ENCODE measurements at places on chromosomes 2 and 18. TPM values are rescaled to one million over a fixed set of nuclear protein-coding genes. Genes with fewer than 3 reads are reported as not detected.
A peak's percentile ranks its signal among the peaks of the same experiment; 100 is the strongest.

DNA sequence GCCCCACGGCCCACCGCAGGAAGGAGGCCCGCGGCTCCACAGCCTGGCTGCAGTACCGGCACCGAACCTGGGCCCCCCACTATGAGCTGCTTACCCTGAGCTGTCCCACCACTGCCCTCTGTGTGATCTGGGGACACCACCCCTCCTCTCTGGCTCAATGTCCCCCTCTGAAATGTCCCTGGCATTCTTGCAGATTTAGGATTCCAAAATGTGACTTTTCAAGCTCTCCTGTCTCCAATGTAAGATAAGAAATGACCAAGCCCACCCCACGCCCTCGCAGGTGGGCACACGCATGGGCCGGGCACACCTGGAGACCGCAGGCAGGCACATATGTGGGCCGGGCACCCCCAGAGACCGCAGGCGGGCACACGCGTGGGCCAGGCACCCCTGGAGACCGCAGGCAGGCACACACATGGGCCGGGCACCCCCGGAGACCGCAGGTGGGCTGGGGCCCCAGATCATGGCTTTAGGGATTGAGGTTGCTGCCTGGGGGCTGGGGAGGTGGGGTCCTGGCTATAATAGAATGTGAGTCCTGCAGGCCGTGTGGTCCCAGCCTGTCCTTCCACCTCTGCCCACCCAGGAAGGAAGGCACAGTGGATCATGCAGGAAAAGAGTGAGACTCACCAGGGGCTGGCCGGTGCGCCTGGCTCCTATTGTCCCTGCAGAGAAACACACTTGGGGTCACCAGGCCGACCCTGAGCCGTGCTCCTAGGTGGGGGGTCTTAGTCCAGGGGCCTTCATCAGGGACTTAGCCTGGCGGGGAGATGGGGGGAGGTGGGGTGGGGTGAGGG lies 7.2 kb downstream of the PDCD1 start:
- no peak for DNase-seq

DNA sequence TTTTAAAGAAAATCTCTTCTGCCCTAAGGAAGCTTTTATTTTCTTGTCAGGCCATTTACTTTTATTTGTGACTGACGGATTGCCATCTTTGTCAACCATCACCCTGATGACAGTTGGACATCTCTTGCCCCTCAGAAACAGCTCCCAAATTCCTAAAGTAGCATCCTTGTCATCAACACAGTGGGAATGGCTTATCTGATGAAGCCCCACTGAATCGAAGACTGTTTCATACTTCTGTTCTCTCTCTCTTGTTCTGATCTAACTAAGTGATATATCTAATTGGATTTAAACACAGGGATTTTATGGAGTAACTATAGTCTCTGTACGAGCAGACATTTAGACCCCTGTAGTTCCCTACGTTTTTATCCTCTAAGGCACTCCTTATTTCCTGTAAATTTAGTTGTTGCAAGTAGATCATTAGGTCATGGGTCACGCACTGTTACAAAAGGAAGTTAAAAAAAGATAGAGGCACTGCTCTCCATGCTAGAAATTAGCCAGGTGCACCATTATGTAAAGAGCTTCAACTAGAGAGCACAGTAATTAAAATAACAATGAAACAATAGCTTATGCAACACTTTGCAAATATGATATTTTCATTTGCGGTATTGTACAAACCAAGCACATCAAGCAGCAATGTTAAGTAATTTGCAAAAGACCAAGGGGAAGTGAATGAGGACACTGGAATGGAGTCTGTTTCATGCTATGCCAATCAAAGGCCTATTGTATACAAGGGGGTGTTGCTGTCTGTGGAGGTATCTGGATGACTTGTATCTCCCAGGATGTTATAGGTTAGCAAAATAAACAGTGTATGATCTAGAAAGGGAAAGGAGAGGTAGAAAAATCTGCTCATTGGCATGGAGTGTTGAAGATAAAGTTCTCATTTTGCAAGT lies 284.7 kb downstream of the LRRTM1 start:
- DNase-seq = no peak

DNA sequence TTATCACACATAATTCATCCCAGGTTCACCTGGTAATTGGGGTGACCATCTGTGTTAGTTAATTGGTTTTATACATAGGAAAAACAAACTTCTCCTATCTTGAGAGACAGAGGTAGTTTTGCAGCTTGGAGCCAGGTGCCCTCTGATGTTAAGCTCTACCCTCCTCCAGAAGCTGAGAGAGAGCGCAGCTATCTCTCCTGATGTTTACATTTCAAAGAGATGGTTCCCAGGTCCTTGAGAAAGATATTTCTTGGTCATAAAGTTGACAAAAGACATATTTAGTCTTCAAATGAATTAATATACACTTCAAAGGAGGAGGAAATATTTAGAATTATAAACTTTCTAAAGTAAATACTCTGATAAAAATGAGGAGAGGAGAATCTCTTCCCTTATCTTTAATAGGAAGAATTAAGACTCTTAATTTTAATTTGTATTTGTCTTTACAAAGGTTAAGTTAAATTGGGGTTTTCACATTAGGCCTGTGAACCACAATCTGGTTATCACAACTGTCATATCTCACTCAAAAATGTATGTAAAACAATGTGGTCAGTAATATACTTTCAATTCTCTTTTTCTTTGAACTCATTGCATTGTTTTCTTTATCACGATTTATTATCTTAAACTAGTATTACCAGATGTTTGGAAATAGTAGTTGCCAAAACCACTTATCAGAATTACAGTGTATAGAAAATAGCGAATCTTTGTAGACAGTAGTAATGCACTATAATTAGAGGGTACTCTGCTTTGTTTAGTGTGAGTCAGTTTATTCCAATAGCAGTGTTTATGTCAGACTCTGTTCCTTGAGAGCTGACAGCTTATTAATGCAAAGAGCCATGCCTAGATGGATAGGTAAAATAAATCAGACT lies 26.8 kb downstream of the SERPINB4 start:
- DNase-seq = no peak

DNA sequence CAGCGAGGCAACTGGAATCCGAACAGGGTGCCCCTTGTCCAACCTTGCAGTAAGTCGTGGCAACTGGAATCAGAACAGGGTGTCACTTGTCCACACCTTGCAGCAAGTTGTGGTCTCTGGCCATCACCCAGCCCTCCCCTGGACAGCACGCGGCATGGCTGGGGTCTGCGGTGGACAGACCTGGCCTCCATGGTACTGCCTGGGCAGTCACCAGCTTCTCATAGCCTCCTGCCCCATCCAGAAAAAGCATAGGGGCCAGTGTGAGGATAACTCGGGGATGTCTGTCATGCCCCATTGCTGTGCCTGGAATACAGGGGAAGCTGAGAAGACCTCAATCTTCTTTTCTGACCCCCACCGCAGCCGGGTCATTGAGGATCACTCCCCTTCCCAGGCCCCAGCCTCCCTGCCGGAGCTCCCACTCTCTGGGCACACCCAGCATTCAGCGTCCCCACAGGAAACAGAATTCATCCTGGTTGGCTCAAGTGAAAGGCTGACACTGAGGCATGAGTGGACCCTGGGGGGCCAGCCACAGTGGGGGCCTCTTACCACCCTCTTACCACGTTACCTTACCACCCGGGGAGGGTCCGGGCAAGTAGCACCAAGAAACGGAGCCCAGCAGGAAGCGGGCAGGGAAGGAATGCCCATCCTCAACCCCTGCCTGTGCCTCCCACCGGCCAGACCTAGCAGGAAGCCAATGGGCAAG lies 68.0 kb upstream of the RAB6C start:
- no peak for DNase-seq

- no peak for DNase-seq
Observed at GRCh38 chr2:128832946-128833663, 514.4 kb upstream of the HS6ST1 start.

- DNase-seq = peak; percentile 7
Observed at GRCh38 chr2:127615511-127616166, 30.3 kb upstream of the GPR17 start.

Gene NT5C1B
- total RNA-seq = not detected

GRCh38 chr2:136151021-136151971 lies 33.3 kb upstream of the CXCR4 start:
- no peak for DNase-seq

DNA sequence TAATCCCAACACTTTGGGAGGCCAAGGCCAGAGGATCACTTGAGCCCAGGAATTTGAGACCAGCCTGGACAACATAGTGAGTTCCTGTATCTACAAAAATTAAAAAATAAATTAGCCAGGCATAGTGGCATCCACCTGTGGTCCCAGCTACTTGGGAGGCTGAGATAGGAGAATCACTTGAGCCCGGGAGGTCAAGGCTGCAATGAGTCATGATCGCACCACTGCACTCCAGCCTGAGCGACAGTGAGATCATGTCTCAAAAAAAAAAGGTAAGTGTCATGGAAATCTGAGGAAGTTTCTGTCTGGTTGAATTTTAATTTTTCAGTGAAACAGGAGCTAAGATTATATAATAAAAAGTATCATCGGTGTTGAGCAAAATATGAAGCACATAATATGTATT lies 2.5 kb upstream of the C2orf15 start:
- DNase-seq = no peak

- no peak for DNase-seq
Observed at GRCh38 chr2:96271995-96272394, 6.0 kb downstream of the CIAO1 start.

GRCh38 chr2:46319711-46320110 lies 22.5 kb downstream of the EPAS1 start:
- DNase-seq = no peak

Gene RGPD4
- under 0.01 TPM for total RNA-seq

DNA sequence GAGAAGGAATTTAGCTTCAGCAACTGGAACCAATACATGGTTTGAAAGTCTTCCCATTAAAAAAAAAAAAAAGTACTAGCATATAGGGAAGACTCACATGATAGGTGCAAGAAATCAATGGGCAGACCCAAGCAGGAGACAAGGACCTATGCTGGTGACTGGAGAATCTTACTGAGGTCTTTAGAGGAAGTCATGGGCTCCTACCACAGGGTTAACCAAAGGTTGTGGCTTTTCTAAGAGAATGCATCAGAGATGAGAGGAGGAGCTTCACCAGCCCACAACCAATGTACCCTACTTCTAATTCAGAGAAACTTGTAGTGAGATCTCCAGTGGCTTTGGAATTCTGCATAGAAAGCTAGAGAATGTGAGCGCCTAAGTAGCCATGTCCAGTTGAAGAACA lies 207.4 kb downstream of the NCKAP5 start:
- no peak for DNase-seq

GRCh38 chr2:196745711-196746110 lies 53.8 kb downstream of the GTF3C3 start:
- no peak for DNase-seq
